Mucosa of gallbladder (tissue), 1 donor: ENCODE measurements at places on chromosomes 4 and X. TPM values are rescaled to one million over a fixed set of nuclear protein-coding genes. Genes with fewer than 3 reads are reported as not detected.

DNA sequence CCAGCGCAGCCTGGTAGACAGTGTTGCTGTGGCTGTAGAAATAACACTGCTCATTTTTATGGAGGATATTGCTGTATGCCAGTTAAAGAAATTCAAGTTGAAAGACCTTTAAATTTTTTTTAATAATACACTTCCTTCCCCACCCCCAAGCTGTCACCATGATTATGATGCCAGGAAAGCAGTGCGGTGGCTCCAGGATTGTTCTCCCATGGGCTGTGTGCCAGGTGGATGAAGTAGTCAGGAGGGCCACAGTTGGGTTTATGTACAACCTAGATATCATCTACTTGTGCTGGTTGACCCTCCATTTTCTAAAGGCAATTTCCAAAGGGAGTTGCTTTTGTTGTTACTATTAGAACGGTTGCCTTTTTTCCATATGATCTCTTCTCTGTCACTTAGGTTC lies 136.6 kb downstream of the AFF1 start:
- peak; percentile 39 for DNase-seq

GRCh38 chrX:47662144-47662657 lies 3.2 kb upstream of the UXT start:
- DNase-seq, result no peak

GRCh38 chr4:162661913-162662312 lies 498.1 kb upstream of the FSTL5 start:
- no peak for DNase-seq

DNA sequence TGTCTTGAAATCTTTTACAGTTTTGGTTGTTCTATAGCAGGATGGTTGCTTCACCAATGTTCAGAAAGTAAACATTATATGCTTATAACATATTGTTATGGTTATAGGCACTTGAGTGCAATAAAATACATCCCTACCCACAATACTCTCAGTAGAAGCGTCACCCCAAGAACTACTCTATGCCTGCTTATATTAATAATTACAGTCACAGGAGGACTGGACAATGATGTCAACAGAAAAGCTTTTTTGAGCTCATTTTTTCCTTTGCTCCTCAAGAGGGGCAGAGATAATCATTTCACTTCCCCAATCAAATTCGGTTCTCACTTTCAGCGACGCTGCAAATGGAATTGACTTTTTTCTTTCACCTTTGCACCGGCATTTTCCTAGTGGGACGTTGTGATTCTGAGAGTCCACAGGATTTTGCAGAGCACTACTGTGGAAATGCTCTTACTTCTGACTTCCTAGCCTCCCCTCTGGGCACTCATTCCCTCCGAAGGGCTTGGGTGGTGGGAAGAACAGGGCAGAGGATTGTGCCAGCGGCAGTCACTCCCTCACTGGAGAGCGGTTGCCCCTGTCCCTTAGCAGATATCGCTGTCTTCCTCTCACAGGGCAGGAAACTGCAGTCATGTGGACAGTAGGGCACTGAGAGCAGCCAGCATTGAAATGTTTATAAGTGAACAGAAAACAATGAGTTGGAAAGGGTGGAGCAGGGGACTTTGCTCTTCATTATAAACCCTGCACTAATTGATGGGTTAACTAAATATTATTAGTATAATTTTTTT lies 24.9 kb upstream of the SGMS2 start:
- peak; percentile 77 for DNase-seq

Gene XAGE2
- not detected for total RNA-seq

Gene GPRASP3
- 10.6 TPM for total RNA-seq

Gene DGAT2L6
- total RNA-seq, result not detected

- DNase-seq, result no peak
Observed at GRCh38 chr4:159107203-159107925, 4.5 kb downstream of the RAPGEF2 start.

DNA sequence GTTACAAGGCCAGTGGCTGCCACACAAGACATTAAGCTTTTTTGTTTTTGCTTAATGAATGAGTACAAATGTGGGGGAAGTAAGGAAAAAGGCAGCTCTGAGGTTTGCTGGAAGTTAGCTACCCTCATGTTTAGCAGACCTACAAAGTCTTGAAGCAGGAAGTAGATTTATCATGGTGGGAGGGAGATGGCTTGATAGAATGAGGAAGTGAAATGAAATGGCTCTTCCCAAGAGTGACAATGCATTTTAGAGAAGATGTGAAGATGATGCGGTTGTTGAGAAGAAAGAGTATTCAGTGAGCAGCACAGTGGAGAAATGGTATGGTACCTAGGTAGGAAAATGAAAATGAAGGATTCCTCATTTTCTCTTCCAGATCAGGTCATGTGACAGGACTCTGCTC lies 108.0 kb downstream of the SLIT2 start:
- DNase-seq, result no peak

GRCh38 chrX:110175696-110176095 lies 142.2 kb downstream of the AMMECR1 start:
- DNase-seq, result no peak

- no peak for DNase-seq
Observed at GRCh38 chr4:129598582-129598981, 502.6 kb downstream of the C4orf33 start.

Gene CACNA1F
- 0.20 TPM for total RNA-seq
